ENCODE measurements at places on chromosomes 6 and 20. TPM values are rescaled to one million over a fixed set of nuclear protein-coding genes. Genes with fewer than 3 reads are reported as not detected.

- H3K36me3 ChIP-seq, result no peaks in the 10 kb centered on the region
- H3K4me1 ChIP-seq, result no peaks in the 10 kb centered on the region
- H3K27me3 ChIP-seq, result no peaks in the 10 kb centered on the region
These were observed 102.8 kb downstream of the NRSN1 start for GRCh38 chr6:24228681-24229255.

MYLK4 gene
- 0.32 TPM for total RNA-seq

TGM3 gene
- not detected for total RNA-seq

GRCh38 chr6:39999006-39999867 lies 65.0 kb upstream of the MOCS1 start:
- H3K36me3 ChIP-seq, result no peaks in the 10 kb centered on the region
- no peak for DNase-seq
- no peaks in the 10 kb centered on the region for H3K27me3 ChIP-seq

HDGFL1 gene
- not detected for total RNA-seq

DNA sequence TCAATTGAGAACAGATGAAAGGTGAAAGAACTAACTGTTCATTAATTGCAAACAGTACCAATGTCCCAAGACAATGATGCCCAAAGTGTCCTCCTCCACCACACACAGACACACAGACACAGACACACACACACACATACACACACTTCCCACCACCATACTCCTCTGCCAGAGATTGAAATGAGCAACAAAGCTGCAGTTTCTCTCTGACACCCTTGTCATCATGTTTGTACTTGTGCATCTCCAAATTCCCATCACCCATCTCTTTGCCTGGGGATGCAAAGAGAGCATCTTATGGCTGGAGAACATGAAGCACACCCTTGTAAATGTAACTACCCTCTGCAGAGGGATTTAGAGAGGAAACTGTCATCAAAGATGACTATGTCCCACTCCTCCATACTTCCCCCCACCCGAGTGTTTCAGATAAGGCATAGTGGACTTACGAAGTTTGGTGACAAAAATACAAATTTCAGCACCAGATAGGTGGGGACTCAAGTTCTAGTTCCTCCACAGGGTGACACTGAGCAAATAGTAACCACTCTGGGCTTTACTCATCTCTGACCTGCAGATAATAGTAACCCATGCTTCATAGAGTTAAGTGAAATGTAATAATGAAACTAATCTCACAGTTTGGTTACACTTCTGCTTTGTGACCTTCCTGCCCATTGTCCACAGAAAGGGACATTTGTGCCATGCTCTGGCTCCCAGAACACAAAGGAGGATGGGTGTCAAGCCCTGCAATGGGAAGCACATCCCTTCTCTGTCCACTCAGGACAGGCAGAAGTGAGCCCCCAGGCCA lies 8.7 kb downstream of the MAFB start:
- peaks cover 5% of the 10 kb centered on the region for H3K4me1 ChIP-seq
- DNase-seq, result no peak
- no peaks in the 10 kb centered on the region for H3K36me3 ChIP-seq
- no peak overlapping the region for H3K27ac ChIP-seq
- H3K4me3 ChIP-seq, result no peak overlapping the region

TFAP2A gene
- not detected for total RNA-seq

- no peak for DNase-seq
- H3K27ac ChIP-seq, result no peak overlapping the region
- H3K4me1 ChIP-seq, result no peaks in the 10 kb centered on the region
- H3K27me3 ChIP-seq, result peaks cover 44% of the 10 kb centered on the region
- H3K4me3 ChIP-seq, result no peak overlapping the region
These were observed 25.4 kb downstream of the SLC17A9 start for GRCh38 chr20:62977613-62978560.

DNA sequence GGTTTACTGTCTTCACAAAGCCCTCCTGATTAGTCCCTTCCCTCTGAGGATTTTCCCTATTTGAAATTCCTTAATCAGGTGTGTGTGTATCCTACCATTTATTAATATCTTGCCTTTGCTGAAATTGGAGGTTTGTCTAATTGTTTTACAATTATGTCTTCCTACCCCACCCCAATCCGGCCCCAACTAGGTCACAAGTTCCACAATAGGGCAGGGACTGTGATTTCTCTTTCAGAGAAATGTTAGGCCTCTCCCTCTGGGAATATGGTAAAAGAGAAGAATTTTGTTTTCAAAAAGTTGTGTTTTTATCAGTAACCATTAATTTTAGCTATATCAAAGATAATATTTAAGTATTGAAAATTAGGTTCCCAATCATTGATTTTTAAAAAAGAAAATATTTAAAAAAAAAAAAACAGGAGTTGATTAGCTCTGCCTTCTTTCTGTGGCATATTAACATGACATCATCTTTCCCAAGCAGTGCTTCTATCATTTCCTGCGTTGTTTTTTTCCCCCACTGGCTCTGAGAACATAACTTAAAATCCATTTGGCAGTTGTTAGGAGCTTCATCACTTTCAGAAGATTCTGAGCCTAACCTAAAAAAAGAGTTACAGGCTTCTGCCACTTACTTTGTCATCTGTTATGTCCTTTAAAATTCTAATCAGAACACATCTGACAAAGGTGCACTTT lies 36.1 kb downstream of the BLOC1S5 start:
- no peaks in the 10 kb centered on the region for H3K27me3 ChIP-seq
- H3K27ac ChIP-seq, result peak overlapping the region; percentile 82
- DNase-seq, result peak; percentile 77

DNA sequence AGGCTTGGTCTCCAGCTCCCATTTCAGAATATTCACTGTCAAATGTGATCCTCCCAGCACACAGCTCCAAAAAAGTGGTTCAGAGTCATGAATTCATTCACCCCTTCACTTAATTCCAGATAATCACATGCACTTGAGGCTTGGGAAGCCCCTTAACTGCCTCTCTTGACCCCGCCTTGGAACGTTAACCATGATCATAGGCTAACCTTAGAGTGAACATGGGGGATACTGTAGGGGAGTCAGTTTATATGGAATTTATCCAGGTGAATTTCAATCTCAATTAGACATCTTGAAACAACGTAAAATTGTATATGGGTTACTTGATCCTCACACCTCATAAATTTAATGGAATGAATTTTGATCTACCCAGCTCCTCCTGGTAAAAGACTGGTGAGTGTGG lies 346.8 kb upstream of the ARID1B start:
- DNase-seq, result no peak
- H3K27ac ChIP-seq, result no peak overlapping the region
- H3K27me3 ChIP-seq, result no peaks in the 10 kb centered on the region
- no peaks in the 10 kb centered on the region for H3K4me1 ChIP-seq

IL20RA gene
- not detected for total RNA-seq

GRCh38 chr20:45311589-45312211 lies 3.6 kb upstream of the MATN4 start:
- peak; percentile 37 for DNase-seq
- no peaks in the 10 kb centered on the region for H3K36me3 ChIP-seq
- no peak overlapping the region for H3K4me3 ChIP-seq
- no peak overlapping the region for H3K27ac ChIP-seq
- H3K4me1 ChIP-seq, result no peaks in the 10 kb centered on the region

- H3K27me3 ChIP-seq, result no peaks in the 10 kb centered on the region
- H3K4me1 ChIP-seq, result peaks cover 9% of the 10 kb centered on the region
- DNase-seq, result peak; percentile 29
- H3K36me3 ChIP-seq, result no peaks in the 10 kb centered on the region
- H3K27ac ChIP-seq, result no peak overlapping the region
These were observed 403.6 kb downstream of the PLCB1 start for GRCh38 chr20:8535403-8536261.

TNF gene
- not detected for total RNA-seq
